ENCODE measurements at places on chromosomes 12 and 14.

DNA sequence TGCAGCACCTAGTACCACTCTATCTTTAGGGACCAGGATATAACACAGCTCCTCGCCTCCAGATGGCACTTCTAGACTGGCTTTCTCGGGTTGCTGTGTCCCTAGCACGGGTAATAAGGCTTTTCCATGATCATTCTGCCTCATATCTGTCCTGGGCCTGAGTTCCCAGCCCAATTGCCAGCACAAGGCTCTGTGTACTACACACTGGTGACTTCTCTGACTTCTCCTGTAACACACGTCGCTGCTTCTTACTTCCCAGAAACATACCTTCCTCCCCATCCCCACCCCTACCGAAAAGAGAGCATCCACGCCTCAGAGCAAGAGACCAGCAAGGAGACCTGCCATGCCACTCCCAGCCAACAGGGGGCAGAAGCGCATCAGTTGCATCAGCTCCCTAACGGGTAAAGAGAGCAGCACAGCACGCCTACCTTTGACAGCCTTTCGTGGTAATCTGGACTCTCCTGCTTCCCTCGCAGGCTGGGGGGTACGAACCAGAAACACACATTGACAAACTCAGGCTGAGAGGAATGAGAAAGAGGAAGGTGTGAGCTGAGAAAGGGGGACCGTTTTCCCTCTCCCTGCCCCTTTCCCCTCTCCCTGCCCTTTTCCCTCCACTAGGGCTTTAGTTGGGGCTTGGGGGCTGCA is 21.2 kb upstream of the ZNF740 start:
- DNase-seq: peak; percentile 82

DNA sequence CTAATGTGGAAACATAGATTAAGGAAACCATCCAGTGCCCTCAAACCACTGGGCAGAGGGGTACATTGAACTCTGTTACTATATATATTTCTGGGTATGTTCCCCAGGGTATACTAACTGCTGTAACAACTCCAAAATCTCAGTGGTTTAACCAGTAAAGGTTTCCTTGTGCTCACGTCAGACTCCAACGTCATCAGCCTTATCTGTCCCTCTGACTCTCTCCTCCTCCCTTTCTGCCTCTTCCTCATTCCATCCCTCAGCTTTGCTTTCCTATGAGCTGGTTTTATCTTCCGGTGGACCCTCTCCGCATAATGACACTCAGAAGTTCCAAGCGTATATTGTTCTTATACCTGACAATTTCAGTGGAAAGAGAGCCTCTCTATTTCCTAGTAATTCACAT is 21.2 kb upstream of the SMCO2 start:
- no peak for DNase-seq

- DNase-seq: no peak
These were observed 111.0 kb downstream of the SLC8A3 start for GRCh38 chr14:70077720-70078119.

DNA sequence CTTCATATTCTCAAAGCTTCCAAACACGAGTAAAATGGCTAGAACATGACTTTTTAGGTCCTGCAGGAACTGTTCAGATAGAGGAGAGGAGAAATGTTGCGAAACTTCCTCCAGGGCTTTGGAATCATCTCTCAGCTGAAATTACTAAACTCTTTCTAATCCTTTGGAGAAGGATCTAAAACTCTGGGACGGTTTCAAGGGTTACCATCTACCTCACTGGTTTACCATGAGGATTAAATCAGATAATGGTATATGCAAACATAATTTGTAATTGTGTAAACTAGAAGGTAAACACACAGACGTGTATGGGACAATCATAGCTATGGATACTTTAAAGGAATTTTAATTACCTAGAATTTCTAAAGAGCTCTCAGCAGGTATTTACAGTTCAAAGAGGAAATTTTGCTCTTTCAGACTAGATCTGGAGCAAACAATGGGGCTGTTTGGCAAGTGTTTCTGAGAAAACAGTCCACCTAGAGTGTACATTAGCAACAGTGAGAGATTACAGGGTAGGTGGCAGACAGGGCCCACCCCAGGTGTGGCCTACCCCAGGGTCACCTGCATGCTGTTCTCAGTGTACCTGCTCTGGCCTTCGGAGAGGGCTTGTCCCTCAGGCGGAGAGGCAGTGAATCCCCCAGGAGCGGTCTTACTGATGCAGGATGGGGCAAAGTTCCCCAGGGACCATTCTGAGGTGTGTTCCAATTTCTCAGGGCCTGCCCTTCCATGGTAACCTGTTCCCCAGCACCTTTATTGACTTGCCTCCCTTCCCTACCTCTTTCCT is 124.7 kb upstream of the MAX start:
- no peak for DNase-seq

GRCh38 chr12:256958-257357 is 5.7 kb downstream of the SLC6A13 start:
- no peak for DNase-seq

DNA sequence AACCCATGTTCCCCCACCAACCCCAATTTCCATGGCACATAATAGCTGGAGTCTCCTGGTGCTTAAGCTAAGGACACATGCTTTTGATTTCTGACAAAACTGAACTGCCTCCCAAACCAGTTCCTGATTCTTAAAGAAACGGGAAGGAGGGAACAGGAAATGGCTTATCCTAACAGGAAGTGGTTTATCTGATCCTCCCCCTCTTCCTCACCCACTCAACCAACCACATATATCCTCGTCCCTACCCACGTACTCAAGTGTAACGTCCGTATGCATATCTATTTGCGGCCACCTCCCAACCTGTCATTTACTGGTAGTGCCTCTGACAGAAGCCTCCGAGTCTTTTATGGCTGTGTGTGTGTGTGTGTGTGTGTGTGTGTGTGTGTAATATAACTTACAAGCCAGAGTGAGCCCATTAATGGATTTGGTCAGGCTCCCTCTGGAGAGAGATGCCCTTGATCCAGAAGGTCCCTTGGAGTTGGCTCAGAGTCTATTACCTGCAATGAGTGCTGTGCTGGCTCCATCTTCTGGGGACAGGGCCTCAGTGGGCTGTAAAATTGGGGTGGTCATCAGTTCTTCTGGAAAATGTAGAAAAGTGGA is 7.7 kb downstream of the DAZAP2 start:
- no peak for DNase-seq

DNA sequence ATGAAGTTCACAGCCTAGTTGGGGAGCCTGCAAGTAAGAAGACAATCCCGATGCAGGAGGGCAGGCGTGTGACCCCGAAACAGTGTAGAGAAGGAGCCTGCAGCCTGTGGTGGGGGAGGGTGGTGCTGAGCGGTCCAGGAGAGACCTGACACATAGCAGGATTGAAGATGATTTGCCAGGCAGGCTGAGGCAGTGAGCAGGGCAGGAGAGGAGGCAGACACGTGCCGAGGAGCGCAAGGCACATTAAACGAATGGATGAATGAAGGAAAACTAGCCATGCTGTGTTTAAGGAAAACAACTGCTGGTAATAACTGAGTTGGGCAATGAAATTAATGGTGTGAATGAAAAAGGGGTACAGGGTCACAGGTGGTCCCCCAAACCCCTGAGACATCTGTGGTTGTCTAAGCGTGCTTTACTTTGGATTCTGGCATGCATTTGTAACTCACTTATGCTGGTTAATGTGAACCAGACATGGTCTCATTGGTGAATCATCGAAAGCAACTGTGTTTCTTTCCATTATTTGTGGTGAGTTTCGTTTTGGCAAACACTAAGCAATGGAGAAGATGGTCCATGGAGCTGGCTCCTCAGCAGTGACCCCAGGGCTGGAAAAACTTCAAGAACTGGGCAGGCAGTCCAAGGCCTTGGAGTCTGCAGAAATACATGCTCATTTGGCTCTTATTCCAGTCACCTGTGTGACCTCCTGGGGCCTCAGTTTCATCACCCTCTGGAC is 96.9 kb upstream of the EVL start:
- peak; percentile 65 for DNase-seq

GRCh38 chr14:33332497-33332896 is 393.8 kb downstream of the NPAS3 start:
- no peak for DNase-seq

- DNase-seq: no peak
These were observed 80.8 kb upstream of the PPP1R12A start for GRCh38 chr12:80015660-80016059.

DNA sequence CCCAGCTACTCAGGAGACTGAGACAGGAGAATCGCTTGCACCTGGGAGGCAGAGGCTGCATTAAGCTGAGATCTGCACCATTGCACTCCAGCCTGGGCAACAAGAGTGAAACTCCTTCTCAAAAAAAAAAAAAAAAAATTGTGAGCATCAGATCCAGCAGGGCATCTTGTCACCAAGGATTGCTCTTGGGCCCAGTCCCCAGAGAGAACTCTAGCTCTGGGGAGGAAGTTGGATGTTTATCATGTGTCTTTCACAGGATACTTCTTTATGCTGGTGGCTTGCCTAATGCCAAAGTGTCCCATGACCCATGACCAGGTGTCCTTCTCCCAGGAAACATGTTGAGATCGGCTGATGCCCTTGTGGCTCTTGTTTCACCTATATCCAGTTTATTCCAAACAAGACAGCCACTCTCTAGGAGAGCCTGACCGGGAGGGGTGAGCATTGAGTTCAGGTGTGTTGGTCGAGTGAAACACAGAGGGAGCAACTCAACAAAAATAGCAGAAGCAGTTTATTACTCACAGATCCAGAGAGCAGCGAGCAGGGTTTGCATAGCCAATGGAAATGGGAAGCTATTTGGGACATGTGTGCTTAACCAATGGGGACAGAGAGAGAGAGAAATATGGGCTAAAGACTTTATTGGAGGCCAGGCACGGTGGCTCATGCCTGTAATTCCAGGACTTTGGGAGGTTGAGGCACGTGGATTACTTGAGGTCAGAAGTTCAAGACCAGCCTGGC is 6.6 kb upstream of the TCHP start:
- no peak for DNase-seq

DNA sequence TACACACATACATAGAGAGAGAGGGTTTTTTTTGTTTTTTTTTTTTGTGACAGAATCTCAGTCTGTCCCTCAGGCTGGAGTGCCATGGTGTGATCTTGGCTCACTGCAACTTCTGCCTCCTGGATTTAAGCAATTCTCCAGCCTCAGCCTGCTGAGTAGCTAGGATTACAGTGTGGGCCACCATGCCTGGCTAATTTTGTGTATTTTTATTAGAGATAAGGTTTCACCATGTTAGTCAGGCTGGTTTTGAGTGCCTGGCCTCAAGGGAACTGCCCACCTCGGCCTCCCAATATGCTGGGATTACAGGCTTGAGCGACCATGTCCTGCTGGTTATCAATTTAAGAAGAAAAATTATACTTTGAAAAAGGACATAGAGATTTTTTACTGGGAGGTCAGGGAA is 710.6 kb downstream of the SLC6A15 start:
- no peak for DNase-seq

DNA sequence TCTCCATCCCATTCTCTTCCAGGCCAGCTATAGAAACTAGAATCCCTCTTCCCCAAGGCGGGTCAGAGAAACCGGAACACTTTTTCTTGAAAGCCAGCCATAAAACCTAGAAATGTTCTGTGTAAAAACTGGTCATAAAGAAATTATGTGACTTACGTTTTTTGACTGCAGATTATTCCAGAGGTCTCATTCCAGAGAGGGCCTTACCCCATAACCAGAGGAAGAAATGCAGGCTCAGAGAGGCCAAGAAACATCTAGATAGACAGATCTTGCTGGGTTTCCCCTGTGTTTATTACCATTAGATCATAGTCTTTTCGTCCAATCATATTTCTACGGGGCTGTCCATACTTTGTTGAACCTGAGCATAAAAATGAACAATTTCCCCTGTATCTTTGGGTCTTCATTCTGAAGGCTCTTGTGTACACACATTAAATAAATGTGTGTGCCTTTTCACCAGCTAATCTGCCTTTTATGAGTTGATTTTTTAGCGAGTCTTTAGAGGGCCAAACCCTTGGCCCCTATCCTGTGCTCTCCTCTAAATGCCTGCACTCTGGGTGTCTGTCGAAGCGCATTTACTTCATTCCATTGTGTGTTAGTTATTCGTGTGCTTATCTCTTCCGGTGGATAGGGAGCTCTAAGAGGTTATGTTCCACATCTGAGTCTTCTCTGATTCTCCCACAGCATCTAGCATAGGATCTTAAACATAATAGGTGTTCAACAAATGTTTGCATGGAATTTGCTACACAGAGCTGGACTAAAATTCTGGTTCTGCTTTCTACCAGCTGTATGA is 163.0 kb downstream of the ADCK1 start:
- DNase-seq: no peak

- no peak for DNase-seq
These were observed 65.5 kb upstream of the MDM1 start for GRCh38 chr12:68397566-68398158.

- DNase-seq: no peak
These were observed 179.6 kb downstream of the TMX1 start for GRCh38 chr14:51419685-51420084.

- no peak for DNase-seq
These were observed 58.4 kb downstream of the SLC25A21 start for GRCh38 chr14:37114002-37114401.
